ENCODE measurements at places on chromosomes 6 and 20.

DNA sequence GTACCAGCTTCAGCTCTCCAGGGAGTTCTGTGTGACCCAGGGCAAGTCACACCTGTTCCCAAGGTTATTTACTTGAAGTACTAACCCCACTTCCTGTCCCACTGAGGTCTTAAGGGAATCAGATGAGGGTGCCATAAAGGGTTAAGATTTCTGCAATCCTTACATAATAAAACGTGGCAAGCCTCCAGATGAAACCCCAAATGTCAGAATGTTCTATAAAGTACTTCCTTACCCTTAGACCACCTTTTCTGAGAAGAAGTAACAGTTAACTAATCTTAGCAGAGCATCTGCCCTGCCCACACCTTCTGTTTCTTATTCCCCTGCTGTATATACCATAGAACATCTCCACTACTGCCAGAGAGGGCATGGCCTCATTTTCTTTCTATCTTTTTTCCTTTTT is 6.0 kb upstream of the AVP start:
- DNase-seq = no peak

DNA sequence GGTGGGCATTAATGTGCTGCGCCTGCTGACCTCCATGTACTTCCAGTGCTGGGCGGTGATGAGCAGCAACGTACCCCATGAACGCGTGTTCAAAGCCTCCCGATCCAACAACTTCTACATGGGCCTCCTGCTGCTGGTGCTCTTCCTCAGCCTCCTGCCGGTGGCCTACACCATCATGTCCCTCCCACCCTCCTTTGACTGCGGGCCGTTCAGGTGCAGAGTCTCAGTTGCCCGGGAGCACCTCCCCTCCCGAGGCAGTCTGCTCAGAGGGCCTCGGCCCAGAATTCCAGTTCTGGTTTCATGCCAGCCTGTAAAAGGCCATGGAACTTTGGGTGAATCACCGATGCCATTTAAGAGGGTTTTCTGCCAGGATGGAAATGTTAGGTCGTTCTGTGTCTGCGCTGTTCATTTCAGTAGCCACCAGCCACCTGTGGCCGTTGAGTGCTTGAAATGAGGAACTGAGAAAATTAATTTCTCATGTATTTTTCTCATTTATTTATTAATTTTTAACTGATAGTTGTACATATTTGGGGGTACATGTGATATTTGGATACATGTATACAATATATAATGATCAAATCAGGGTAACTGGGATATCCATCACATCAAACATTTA is 35.2 kb upstream of the NOP56 start:
- DNase-seq = no peak

DNA sequence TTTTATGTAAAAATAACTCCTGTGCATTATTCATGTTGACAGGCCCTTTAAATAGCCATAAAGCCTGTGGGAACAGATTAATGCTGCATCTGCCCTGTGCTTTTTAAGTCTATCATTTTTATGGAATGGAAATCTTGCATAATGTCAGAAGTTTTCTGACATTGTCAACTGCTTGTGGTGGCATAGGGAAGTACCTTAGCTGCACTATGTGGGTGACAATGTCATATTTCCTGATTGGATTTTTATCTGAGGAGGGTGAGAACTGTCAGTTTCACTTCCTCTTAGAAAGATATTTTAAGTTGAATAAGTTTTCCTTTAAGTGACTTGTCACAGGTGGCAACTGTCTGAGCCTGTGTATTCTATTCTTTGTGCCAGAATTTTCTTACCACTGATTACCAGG is 267.9 kb downstream of the PLCB1 start:
- DNase-seq = no peak

DNA sequence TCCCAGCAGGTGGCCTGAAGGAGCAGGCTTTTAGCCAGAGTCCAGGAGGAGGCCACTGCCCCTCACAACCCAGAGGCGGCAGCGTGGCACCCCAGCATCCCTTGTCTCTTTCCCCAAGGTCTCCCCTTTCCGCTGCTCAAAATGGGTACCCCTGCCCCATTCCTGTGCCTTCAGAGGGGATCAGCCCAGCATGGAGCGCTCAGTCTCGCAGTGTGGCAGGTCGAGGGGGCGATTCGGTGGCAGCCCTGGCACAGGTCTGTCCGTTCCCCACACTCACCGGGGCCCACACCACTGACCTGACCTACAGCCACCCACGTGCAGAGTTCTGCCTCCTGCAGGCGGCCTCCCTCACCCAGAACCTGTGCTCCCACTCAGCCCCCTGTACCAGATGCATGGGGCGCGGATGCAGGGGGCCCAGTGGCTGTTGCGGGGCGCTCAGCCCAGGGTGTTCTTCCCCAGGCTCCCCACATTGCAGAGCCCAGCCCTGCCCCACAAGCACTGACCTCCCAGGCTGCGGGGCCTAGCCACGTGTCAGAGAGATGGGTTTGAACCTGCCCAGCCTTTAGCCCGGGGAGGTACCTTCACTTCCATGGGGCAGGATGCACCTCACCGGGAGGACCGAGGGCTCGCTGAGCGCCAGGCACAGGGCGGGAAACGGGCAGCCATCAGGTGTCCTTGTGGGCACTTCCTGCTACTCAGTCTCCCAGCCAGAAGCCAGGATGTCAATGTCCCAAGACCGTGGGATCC is 41.8 kb downstream of the DSTN start:
- no peak for DNase-seq

- DNase-seq = no peak
Observed at GRCh38 chr6:129623008-129623732, 86.8 kb downstream of the ARHGAP18 start.

DNA sequence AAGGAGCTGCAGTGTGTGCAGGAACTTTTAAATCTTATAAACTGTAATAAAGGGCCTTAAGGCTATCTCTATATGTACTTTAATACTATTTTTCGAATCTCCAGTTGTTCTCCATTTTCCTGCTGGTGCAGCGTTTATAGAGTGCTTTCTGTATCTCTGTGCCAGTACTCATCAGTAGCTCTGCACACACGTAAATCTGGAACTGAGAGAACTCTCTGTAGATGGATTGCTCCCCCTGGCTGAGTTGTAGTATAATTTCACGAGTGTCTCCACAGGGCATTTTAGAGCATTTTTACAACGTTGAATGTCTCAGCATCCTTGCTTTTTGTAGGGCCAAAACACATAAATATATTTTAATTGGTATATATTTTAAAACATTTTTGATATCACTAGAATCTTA is 256.5 kb downstream of the TRDN start:
- no peak for DNase-seq

- no peak for DNase-seq
Observed at GRCh38 chr6:126268092-126268491, 71.8 kb upstream of the CENPW start.

DNA sequence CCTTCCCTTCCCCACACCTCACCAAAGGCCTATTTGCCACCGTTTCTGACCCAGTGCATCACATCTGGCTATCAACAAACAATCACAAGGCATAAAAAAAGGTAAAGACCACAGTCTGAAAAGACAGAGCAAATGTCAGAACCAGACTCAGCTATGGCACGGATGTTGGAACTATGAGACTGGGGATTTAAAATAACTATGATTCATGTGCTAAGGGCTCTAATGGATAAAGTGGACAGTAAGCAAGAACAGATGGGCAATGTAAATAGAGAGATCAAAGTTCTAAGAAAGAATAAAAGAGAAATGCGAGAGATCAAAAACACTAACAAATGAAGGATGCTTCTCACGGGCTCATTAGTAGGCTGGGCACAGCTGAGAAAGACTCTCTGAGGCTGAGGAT is 99.5 kb downstream of the LAMP5 start:
- no peak for DNase-seq

- DNase-seq = no peak
Observed at GRCh38 chr6:99662616-99663015, 56.0 kb downstream of the PRDM13 start.

DNA sequence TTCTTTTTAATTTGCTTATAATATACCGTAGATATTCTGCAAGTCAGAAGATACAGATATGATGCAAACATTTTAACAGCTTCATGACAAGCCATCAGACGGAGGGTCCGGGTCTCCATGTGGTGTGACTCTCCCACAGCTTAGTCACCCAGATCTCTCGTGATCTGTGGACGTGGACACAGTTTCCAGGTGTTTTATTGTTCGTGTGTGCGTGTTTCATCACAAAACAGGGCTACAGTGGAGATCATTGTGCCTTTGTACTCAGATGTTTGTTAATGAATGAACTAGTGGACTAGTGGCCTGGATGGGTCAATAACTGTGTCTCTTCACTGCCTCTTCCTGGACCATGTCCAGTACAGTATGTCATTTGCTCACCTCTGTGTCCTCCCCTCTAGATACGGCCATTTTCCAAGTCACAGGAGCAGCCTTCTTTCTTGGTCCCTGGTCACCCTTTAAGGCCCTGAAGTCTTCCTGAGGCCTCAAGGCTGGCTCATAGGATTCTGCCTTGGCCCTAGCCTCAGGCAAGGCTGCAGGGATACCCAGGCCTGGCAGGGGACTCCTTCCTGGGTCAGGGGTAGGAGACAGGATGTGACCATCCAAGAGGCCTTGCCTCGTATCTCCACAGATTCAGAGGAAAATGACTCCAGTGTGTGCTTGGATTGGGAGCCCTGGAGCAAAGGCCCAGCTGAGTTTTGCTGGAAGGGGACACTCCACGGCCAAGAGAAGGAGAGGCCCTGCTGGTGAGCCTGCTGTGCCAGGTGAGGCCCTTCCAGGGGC is 4.6 kb downstream of the ADIG start:
- DNase-seq = no peak

GRCh38 chr6:99661870-99662269 is 55.2 kb downstream of the PRDM13 start:
- DNase-seq = no peak

GRCh38 chr6:56594699-56595098 is 48.0 kb downstream of the DST start:
- no peak for DNase-seq

DNA sequence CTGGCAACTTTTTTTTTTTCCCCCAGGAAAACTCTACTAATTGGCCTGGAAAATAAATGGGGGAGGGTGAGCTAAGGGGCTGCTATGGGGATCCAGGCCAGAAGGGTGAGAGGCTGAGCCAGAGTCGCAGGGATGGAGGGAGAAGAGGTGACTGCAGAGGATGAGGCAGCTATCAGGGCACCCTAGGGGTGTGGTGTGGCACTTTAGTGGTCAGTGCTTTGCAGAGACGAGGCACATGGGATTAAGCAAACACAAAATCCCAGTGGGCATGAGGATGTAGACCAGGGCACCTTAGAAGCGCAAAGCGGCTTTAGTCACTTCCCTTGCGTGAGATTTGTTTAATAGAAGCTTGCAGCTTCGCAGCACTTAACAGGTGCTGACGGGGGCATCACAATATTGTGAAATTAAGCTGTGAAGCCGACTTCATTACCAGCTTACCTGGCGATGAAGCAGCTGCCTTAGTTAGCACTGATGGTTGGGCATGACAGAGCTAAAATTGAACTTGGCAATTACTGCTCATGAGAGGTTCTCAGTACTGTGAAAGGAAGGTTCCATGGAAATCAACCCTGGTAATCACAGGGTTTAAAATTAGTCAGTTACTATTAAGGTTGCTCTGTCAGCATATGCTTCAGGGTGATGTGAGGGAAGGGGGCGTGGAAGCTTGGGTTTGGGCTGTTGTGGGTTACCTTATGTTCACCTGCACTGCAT is 26.0 kb downstream of the TOX2 start:
- DNase-seq = no peak

GRCh38 chr6:123965894-123966293 is 162.2 kb downstream of the NKAIN2 start:
- DNase-seq = no peak

DNA sequence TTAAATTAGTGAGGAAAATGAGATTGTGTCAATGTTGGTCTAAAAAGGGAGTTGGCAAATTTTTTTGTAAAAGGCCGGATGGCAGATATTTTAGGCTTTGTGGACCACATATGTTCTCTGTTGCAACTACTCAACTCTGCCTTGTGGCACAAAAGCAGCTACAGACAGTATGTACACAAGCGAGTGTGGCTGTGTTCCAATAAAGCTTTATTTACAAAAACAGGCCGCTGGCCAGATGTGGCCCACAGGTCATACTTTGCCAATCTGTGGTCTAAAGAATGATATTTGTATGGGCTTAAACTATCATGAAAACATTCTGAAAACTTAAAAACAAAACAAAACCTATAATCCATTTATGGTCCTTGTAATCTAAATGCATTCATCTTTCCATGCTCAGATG is 228.3 kb downstream of the CLIC5 start:
- no peak for DNase-seq

DNA sequence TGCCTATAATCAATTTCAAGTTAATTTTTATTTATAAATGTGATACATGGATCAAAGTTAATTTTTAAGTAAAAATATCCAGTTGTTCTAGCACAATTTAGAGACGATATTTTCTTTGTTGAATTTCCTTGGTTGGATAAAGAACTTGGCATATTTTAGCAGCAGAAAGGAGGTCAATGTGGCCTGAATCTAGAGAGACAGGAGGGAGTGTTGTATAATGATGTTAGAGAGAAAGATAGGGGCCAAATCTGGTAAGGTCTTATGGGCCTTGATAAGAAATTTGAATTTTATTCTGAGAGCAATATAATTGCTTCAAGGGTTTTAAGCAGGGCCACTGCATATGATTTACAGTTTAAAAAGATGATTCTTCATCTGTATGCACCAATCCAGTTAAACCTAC is 79.4 kb upstream of the OGFRL1 start:
- no peak for DNase-seq

- DNase-seq = no peak
Observed at GRCh38 chr6:139603581-139603980, 229.1 kb upstream of the CITED2 start.

GRCh38 chr20:24952376-24953208 is 3.5 kb downstream of the CST7 start:
- no peak for DNase-seq

- DNase-seq = no peak
Observed at GRCh38 chr6:100891079-100891478, 9.9 kb upstream of the ASCC3 start.

DNA sequence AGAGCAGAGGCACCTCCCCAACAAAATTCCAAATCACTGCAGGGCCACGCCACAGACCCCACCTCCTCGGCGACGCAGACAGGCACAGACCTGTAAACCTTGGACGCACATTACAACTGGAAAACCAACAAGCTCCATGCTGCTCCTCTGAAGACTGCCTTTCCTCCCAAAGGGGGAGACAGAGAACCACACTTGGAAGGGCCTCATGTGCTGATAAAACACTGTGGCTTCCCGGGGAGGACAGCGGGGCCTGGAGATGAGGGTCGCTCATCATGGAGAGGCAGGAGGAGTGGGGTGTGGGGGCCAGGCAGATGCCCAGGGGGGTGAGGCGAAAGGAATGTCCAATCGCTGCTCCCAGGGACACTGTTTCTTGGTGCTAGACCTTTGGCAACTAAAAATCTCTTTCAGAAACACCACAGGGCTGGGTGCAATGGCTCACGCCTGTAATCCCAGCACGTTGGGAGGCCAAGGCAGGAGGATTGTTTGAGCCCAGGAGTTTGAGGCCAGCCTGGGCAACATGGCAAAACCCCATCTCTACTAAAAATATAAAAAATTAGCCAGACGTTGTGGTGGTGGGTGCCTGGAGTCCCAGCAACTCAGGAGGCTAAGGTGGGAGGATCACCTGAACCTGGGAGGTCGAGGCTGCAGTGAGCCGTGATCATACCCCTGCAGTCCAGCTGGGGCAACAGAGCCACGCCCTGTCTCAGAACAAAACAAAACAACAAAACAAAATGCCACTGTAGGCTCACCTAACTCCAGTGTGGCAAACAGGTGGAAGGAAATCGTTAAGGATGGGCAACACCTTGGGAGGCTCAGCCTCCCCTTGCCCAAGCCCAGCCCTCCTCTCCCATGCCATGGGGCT is 53.8 kb downstream of the ABHD12 start:
- DNase-seq = no peak

- DNase-seq = no peak
Observed at GRCh38 chr20:53832499-53832898, 237.9 kb downstream of the BCAS1 start.

Measured in activated CD4-positive, alpha-beta T cell treated with anti-CD3 and anti-CD28 coated beads, Interleukin-2, amount 50 U/mL, for 4 hours (primary cell).